Activated T-helper 9 cell treated with anti-CD3 and anti-CD28 coated beads, Interleukin-2, amount 50 U/mL, for 16 hours (primary cell): ENCODE measurements at places on chromosomes 16 and 17.

DNA sequence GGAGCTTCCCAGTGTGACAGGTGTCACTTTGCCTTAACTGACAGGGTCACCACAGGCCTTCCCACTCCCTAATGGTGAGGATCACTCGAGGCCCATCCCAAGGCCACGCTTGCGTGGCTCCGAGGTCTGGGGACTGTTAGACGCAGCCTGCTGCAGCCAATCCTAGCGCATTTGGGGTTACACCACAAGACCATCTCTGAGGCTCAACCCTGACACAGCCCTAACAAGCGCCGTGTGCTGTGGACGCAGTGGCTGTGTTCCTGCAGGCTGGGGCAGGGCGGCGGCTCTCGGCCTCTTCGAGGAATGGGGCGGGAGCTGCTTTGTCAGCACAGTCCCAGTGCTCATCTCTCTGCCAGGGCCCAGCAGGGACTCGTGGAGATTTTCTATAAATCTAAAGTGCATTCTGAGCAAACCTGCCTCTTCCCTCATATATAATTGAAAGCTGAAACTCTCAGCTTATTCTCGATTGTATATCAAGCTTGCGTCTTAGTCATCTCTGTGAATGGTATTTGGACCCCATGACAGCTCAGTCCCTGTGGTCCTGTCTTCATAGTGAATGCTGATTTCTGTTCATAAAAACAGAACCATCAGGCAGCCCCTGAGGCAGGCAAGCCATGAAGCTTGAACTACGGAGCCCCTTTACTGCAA, 65.8 kb upstream of the CHMP6 start:
- DNase-seq: no peak

- DNase-seq: no peak
Observed at GRCh38 chr17:67676305-67676704, 41.4 kb upstream of the NOL11 start.

- no peak for DNase-seq
Observed at GRCh38 chr16:54821731-54822130, 108.9 kb upstream of the IRX5 start.

GRCh38 chr16:52631711-52632110, 84.8 kb upstream of the TOX3 start:
- no peak for DNase-seq

GRCh38 chr17:62781831-62782251, 26.3 kb downstream of the MARCHF10 start:
- no peak for DNase-seq

DNA sequence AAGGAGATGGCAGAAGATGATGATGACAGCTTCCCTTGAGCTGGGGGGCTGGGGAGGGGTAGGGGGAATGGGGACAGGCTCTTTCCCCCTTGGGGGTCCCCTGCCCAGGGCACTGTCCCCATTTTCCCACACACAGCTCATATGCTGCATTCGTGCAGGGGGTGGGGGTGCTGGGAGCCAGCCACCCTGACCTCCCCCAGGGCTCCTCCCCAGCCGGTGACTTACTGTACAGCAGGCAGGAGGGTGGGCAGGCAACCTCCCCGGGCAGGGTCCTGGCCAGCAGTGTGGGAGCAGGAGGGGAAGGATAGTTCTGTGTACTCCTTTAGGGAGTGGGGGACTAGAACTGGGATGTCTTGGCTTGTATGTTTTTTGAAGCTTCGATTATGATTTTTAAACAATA, 16.9 kb downstream of the PSMD3 start:
- no peak for DNase-seq

- DNase-seq: no peak
Observed at GRCh38 chr17:10790491-10791401, 13.2 kb downstream of the TMEM238L start.
